ENCODE measurements at places on chromosomes 16 and 17. TPM values are rescaled to one million over a fixed set of nuclear protein-coding genes. Genes with fewer than 3 reads are reported as not detected.

CISD3 gene
- 11.1 TPM for total RNA-seq

DNA sequence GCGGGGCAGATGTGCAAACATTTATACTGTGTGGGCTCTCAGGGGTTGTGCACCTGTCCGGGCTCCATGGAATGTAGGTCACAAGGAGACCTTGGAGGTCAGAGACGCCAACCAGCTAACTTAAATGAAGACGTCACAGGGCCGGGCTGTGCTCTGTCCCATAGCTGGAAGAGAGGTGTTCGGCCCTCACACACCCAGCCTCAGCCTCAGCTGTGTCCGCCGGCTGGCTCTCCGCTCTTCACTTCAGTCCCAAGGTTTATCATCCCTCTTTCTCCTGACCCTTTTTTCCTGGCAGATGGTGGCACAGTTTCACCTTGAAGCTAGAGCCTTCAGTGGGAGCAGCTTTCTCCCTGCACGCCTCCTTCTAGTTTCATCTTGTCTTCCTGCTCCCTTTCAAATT, 6.0 kb upstream of the RBFOX3 start:
- peak; percentile 25 for DNase-seq
- H3K36me3 ChIP-seq: no peaks in the 10 kb centered on the region
- H3K4me3 ChIP-seq: no peak overlapping the region
- no peak overlapping the region for H3K27ac ChIP-seq
- H3K27me3 ChIP-seq: peaks cover 70% of the 10 kb centered on the region
- no peaks in the 10 kb centered on the region for H3K4me1 ChIP-seq

GRCh38 chr17:75822119-75822799, 21.9 kb downstream of the UNC13D start:
- H3K4me1 ChIP-seq: peaks cover 28% of the 10 kb centered on the region
- no peak overlapping the region for H3K27ac ChIP-seq
- DNase-seq: peak; percentile 75
- peaks cover 69% of the 10 kb centered on the region for H3K36me3 ChIP-seq

MGAT5B gene
- total RNA-seq: 0.30 TPM

GRCh38 chr17:66676421-66676820, 158.5 kb upstream of the CACNG5 start:
- peak overlapping the region; percentile 91 for H3K27ac ChIP-seq
- H3K4me1 ChIP-seq: peaks cover 38% of the 10 kb centered on the region
- DNase-seq: no peak
- H3K27me3 ChIP-seq: no peaks in the 10 kb centered on the region
- H3K36me3 ChIP-seq: no peaks in the 10 kb centered on the region

DNA sequence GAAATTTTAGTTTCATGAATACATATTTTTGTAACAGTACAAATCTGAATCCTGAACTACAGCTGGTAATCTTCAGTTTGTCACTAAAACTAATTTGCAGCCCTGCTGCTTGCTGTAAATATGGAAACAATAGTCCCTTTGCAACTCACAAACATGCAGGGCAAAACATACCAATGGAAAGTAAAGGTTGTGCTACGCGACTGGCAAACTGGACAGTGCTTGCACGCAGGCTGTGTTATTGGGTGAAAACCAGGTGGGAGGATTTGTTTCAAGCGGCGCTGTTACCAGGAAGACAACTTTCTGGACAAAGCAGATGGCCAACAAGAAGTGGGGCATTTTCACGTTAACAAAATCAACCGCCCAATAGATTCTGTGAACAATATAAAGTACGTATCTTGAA, 93.5 kb downstream of the CDYL2 start:
- H3K27ac ChIP-seq: no peak overlapping the region
- H3K36me3 ChIP-seq: no peaks in the 10 kb centered on the region
- no peak for DNase-seq
- H3K27me3 ChIP-seq: no peaks in the 10 kb centered on the region
- no peaks in the 10 kb centered on the region for H3K4me1 ChIP-seq

DNA sequence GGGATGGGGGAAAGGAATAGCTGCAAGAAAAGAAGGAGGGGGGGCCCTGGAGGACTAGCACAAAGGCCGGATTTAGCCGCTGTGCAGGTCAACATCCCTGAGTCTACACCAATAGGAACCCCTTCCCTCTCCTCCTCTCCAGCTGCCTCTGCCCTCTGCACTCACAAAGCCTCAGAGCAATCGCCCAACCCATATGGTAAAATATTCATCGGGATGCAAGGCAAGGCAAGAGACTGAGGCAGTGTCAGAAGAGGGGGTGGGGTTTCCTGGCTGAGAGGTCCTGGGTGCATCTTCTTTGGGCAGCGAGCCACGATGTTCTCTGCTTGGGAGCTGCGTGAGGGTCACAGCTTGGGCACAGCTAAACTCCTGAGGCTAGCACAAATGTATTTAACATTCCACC, 115.5 kb upstream of the NLRP1 start:
- no peaks in the 10 kb centered on the region for H3K4me1 ChIP-seq
- peaks cover 42% of the 10 kb centered on the region for H3K27me3 ChIP-seq
- H3K36me3 ChIP-seq: no peaks in the 10 kb centered on the region
- no peak overlapping the region for H3K27ac ChIP-seq

SPEM1 gene
- not detected for total RNA-seq

DNA sequence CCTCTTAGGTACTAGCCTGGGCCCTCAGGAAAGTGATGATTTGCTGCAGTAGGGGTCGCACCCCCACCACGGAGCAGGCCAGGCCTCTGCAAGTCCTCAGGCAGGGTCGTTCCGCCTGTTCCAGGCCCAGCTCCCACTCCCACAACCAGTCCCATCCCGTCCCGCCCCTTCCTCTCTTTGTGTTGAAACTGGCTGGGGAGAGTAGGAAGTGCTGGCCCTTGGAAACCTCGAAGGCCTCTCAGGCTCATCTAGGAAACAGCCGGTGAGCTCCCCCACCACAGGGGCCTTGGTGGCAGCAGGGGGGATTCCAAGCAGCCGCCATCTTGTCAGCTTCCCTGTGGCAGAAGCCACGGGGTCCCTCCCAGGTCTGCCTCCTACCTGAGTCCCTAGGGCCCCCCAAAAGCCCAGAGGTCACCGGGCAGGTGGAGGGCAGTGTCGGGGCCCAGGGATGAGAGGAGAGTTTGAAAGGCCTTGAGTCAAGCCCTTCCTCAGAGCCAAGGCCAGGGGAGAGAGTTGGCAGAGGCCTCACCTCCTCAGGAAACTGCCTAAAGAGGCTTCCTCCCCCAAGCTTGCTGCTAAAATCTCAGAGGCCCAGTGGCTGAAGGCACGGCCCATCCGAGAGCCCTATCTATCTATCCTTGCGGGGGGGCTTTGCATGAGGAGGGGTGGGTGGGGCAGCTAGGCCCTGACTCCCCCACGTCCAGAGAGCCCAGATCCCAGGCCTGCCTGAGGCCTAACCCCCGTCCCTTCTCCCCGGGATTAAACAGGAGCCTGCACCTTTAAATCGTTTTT, 22.2 kb downstream of the MMP15 start:
- H3K27ac ChIP-seq: no peak overlapping the region
- H3K4me1 ChIP-seq: no peaks in the 10 kb centered on the region
- no peak for DNase-seq
- H3K4me3 ChIP-seq: no peak overlapping the region

GRCh38 chr16:2846511-2847310, 11.3 kb downstream of the PRSS22 start:
- H3K36me3 ChIP-seq: no peaks in the 10 kb centered on the region
- no peak overlapping the region for H3K4me3 ChIP-seq
- no peak for DNase-seq

DNA sequence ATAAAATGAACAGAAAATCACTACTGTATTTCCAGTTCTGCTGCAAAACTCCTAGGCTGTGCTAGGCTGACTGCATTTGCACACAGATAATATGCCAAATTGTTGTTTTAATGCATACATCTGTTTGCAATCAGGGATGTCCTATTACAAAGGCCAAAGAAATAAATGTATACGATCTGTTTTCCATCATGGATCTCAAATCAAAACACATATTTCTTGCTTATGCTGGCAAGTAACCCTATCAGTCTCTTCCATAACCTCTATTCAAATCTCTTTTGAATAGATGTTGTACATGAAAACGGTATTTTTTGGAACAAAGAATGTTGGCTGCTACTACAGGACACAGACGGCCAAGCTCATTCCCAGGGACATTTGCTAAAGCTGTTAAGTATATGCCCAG, 56.6 kb downstream of the DUSP14 start:
- H3K4me1 ChIP-seq: peaks cover 13% of the 10 kb centered on the region
- no peak overlapping the region for H3K27ac ChIP-seq
- no peaks in the 10 kb centered on the region for H3K27me3 ChIP-seq
- H3K36me3 ChIP-seq: peaks cover 17% of the 10 kb centered on the region
- H3K4me3 ChIP-seq: no peak overlapping the region

GRCh38 chr17:57130708-57131461, 45.8 kb downstream of the AKAP1 start:
- H3K4me1 ChIP-seq: no peaks in the 10 kb centered on the region
- no peak overlapping the region for H3K27ac ChIP-seq
- H3K27me3 ChIP-seq: no peaks in the 10 kb centered on the region
- peaks cover 2% of the 10 kb centered on the region for H3K36me3 ChIP-seq
- no peak overlapping the region for H3K4me3 ChIP-seq

DNA sequence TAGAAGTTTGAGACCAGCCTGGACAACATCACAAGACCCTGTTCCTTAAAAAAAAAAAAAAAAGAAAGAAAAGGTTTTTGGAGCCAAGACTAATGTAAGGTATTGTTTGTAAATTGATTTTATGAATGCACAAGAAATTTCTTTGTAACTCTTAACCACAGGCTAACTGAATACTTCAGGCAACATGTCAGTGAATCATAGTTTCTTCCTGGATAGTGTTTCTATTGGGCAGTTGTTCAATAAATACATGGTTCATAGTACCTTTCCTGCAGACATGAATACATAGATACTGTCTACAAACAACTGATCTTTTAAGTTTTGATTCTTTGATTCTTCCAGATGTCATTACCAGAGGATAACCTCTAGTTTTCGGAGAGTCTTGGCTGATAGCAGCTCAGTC, 11.6 kb downstream of the DDX42 start:
- H3K27ac ChIP-seq: peak overlapping the region; percentile 32
- H3K4me1 ChIP-seq: peaks cover 17% of the 10 kb centered on the region
- DNase-seq: no peak
- no peak overlapping the region for H3K4me3 ChIP-seq
- H3K27me3 ChIP-seq: no peaks in the 10 kb centered on the region
- peaks cover 30% of the 10 kb centered on the region for H3K36me3 ChIP-seq

- no peaks in the 10 kb centered on the region for H3K27me3 ChIP-seq
- no peak for DNase-seq
- peaks cover 52% of the 10 kb centered on the region for H3K4me1 ChIP-seq
Measured at GRCh38 chr16:24541233-24541933, 2.0 kb downstream of the RBBP6 start.

DNA sequence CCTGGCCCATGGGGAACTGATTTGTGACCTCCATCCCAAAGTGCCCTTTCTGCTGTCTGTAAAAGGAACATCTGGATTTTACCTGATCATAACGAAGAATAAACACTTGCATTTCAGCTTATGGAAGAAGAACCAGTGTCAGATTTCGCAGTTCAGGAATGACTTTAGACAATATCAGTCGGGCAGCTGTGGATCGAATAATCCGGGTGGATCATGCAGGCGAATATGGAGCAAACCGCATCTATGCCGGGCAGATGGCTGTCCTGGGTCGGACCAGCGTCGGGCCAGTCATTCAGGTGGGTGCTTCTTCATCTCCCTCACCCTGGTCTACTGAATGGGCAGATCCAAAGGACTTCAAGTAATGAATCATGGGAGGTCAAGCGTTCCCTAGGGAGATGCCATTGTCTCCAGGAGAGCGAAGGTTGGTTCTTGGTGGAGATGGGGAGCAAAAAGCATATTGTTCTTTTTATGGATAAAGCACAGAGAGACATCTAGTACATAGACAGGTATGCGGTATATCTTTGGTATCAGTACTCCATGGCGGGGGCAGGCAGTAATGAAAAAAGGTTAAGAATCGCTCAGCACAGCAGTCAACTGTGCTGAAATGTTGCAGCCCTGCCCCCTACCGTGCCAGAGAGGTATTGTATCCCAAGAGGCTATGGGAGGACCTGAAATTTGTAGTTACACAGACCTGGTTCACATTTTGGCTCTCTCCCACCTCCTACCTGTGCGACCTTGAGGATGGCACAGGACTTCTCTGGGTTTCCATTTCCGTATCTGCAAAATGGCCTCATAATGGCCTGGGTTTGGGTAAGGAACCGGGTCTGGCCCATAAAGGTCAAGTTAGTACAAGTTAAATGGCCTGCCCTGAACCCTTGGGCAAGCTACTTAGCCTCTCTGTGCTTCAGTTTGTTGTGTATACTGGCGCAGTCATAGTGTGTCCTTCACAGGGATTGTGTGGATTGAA, 4.7 kb downstream of the COQ7 start:
- H3K4me1 ChIP-seq: peaks cover 15% of the 10 kb centered on the region
- DNase-seq: no peak
- H3K36me3 ChIP-seq: peaks cover 52% of the 10 kb centered on the region
- H3K27ac ChIP-seq: no peak overlapping the region
- no peaks in the 10 kb centered on the region for H3K27me3 ChIP-seq
- no peak overlapping the region for H3K4me3 ChIP-seq

DNA sequence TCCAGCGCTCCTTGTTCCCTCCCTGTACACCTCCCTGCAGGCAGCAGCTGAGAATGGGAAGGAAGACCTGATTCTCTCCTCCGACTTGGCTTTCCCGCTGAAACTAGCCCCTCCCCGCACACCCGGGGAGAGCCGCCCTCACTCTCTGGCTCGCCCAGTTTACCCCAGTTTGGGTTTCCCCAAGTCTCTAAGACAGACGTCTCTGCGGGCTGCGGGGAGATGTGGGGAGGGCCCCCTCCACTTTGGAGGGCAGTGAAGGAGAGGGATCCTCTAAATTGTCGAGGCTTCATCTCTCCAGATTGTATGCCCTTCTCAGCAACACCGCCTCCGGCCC, 797 bp downstream of the GRB7 start:
- peaks cover 49% of the 10 kb centered on the region for H3K27me3 ChIP-seq
- peaks cover 4% of the 10 kb centered on the region for H3K36me3 ChIP-seq
- peaks cover 48% of the 10 kb centered on the region for H3K4me1 ChIP-seq
- peak overlapping the region; percentile 56 for H3K4me3 ChIP-seq
- peak overlapping the region; percentile 96 for H3K27ac ChIP-seq

DNA sequence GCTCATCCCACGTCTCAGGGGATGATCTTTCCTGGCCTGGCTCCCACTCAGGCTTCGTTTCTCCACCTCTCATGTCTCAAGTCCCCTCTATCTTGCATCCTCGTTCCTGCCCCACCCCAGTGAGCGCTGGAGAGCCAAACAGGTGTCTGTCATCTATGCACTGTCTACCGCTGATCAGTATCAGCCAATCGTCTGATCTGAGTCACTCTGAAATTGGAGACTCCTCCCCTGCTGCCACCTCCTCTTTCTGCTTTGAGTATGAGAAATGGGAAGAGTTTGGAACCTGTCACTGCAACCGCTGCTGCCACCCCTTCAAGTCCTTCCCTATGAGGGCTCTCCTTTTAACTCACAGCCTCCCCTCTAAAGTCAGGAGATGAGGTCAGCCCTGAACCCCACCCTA, 28.0 kb downstream of the FZD2 start:
- H3K4me1 ChIP-seq: peaks cover 4% of the 10 kb centered on the region
- no peaks in the 10 kb centered on the region for H3K36me3 ChIP-seq
- H3K27ac ChIP-seq: no peak overlapping the region
- no peak overlapping the region for H3K4me3 ChIP-seq

All from suprapubic skin (tissue), 4 donors.